Activated CD4-positive, alpha-beta T cell treated with anti-CD3 and anti-CD28 coated beads for 24 hours (primary cell): ENCODE measurements at places on chromosomes 16 and 17.

- no peak for DNase-seq
Measured at GRCh38 chr16:546909-547770, 13.1 kb upstream of the PRR35 start.

DNA sequence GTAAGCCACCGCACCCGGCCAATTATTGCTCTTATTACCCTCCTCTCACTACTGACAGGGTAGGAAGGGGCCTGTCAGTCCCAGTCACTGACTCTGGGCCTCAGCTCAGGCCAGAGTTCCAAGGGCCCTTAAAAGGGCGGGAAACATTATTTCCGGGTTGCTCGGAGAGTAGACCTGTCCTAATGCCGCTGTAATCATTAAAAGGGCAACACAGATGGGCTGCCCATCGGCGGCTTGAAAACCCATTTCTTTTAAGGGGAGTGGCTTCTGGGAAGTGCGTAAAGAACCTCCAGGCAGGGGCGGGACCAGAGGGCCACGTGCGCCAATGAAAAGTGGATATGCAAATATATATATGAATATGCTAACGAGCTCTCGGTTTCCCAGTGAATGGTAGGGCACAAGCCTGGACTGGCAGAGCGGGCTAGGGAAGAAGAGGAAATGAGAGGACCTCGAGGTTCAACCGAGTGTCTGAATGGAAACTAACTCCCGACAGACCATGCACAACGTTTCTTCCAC, 26.6 kb downstream of the PIPOX start:
- no peak for DNase-seq

DNA sequence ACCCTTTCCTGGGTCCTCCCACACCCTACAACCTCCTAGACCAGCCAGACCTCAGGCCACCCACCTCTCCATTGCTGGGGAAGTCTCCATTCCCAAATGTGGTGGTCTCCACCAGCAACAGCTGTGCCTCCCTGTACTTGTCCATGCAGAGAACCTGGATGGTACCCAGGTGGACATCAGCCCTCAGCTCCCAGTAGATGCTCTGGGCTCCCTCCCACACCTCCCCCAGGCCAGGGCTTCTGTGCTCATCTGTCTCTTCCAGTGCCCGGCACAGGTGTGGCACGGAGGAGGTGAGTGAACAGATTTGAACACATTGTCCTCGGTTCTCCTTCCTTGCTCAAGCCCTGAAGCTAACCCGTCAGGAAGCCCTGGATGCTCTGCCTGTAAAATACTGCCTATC, 34.6 kb downstream of the LGALS9 start:
- no peak for DNase-seq

DNA sequence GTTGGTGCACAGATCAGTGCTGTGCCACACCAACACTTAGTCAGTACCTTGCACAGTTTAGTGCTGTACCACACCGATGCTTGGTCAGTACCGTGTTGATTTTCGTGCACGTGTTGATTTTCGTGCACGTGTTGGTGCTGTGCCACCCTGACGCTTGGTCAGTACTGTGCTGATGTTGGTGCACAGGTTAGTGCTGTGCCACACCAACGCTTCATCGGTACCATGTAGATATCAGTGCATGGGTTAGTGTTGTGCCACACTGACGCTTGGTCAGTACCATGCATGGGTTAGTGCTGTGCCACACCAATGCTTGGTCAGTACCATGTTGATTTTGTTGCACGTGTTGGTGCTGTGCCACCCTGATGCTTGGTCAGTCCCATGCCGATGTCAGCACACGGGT, 103.5 kb downstream of the NPIPB11 start:
- no peak for DNase-seq

DNA sequence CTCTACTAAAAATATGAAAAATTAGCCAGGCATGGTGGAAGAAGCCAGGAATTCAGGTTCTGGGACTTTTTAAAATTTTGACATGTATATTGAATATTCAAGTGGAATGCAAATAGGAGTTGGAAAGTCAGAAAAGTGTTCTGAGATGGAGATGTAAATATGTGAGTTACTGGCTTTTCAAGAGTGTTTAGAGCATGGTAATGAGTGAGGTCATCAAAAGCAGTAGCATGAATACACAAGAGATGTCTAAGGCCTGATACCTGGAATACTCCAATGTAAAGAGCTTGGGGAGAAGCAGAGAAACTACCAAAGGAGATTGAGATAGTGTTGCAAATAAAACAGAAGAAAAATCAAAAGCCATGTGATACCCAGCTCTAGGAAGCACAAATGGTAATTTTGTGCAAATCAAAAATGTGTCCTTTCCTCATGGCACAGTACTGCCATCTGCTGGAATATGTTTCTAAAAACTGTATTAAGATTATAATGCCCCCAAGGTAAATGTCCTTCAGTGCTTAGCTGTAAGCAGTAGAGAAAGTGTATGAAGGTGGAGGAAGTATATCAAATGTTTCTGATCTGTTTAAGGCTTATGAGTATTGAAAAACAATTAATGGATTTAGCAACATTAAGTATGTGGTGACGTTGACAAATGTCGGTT, 908.4 kb downstream of the KCNJ18 start:
- no peak for DNase-seq

GRCh38 chr17:47720196-47720595, 12.8 kb upstream of the TBX21 start:
- no peak for DNase-seq

GRCh38 chr16:4140652-4141051, 24.4 kb upstream of the ADCY9 start:
- DNase-seq: no peak
